ENCODE measurements at places on chromosomes 1 and 21.

DNA sequence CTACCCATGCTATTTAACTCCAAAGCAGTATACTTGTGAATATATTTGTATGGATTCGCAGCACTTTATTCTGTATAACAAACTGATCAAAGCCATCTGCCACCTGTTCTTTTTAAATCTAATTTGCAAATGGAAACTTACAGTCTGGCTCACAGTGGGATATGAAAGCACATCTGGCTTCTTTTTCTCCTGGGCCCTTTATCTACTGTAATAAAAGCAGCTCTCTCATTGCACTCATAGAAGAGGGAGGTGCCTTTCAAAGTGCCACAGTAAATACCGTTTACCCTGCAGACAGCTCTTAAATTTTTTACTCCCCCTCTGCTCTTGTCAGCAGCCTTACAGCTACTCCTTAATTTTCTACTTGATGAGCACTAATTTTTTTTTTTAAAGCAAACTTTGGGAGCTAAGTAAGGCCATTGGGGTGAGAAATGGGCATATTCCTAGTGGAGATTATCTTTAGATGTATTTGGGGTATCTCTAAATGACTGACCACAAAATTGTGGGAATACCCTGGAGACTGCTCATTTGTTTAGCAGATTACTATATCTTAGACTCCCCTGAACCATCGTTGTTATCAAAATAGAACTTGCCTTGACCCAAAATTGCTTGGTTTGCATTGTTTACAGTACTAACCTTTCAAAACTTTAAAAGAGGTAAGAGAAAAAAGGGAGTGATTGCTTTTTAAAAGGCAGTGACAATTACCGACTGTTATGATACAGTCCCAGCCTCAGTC lies 110.1 kb downstream of the VPS13D start:
- no peak for DNase-seq

- DNase-seq, result no peak
Observed at GRCh38 chr1:227759341-227760300, 24.4 kb downstream of the SNAP47 start.

DNA sequence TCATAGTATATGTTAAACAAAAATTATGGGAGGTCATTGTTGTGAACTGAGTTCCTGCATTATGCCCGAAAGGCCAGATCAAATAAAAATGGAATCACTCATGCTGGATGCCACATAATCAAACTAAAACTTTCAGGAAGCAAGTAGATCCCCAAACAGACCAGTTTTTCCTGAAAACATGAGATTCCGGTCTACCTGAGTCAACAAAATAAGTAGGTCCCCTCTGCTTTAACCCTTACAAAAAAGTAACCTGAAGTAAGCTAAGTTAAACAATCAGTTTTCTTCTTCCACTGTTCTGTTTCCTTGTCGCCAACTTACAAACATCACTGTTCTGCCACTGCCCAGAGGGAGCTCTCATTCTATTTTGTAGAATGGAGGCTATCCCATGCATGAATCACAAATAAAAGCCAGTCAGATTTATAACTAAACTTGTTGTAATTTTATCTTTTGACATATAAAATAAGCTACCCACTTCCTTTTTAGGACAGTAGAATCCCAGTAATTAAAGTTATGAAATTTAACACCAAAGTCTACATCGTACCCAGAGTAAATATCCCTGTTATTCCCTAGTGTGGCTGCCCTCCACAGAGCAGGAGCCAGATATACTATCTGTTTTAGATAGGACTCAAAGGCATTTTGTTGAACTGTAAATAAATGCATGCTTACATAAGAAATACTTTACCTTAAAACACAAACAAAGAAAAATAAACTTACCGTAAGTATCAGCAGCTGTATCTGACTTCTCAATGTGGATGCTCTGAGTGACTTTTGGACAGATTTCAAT lies 149.4 kb downstream of the TIAM1 start:
- DNase-seq, result no peak

DNA sequence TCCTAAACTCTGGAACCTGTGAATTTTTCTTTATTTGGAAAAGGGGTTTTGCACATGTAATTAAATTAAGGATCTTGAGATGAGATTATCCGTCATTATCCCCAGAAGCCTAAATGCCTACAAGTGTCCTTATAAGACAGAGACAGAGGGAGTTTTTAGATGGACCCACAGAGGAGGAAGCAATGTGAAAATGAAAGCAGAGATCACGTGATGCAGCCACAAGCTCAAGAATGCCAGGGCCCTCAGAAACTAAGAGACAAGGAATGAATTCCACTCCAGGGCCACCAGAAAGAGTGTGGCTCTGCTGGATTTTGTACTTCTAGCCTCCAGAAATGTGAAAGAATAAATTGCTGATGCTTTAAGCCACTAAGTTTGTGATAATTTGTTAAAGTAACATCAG lies 183.6 kb upstream of the UBE2U start:
- DNase-seq, result no peak

DNA sequence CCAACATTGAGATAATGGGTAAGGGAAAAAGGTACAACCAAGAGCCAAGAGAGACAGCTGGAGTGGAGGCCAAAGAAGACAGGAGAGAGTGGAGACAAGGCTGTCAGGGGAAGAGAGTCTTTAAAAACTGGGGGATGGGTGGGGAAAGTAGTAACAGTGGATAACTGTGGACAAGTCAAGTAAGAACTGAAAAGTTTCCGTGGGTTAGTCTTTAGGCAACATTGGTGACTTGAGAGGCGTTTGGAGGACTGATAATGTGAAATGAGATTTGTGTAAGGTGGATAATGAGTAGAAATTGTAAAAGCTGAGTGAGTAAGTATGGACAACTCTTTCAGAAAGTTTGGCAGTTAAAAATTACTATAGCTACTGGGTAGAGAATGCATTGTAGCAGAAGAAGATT lies 10.4 kb downstream of the PPP2R5A start:
- no peak for DNase-seq

DNA sequence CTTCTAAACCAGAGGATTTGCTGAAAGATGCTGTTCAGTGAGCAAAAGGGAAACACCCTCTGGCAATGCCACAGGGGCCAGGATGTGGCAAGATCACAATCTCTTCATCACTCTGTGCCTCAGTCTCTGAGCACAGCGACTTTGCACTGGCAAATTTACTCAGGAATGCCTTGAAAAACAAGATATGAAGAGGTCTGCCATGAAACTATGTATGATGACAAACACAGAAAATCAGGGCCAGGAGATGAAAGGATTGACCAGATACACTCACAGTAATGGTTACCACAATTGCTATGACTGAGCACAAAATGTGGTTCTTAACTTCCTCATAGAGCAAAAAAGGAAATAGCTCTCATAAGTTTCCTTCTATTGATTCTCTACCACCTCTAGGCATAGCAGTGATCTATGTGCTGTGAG lies 5.8 kb downstream of the TTC13 start:
- peak; percentile 82 for DNase-seq

DNA sequence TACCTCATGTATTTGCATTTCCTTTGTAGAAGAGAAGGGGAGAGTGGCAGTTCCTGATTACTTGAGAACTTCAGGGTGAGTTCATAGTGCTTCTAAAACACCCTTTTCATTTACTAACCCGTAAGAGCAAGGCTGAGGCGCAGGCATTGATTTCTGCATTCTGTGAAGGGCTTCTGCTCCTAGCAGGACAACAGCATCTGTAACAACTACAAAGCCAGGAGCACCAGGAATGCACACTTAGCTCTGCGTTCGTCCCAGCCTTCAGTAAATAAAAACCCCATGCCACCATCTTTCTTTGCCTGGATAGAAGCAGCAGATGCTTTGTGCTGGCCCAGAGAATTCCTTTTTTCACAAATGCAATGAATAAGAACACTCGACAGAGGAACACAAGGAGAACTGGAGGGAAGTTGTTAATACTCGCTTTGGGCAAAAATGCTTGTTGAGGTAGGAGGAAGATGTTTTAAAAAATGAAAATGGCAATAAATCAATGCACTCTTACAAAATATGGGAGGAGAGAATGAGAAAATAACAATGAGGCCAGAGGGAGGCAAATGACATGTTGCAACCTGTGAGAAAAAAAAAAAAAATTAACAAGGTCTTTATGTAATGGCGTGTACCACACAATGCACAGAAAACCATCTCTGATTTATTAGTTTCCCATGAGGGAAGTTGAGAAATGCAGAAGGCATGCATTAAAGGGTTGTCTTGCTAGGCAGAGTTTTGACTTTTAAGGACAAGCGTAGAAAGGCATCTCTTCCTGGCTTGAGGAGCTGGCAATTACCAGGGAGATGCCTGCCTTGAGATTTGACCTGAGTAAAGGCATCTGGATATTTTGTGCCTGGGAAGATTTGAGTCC lies 418.8 kb downstream of the DISC1 start:
- no peak for DNase-seq

- DNase-seq, result no peak
Observed at GRCh38 chr1:23557471-23558124, 1.7 kb downstream of the ID3 start.

Data from stimulated activated naive CD4-positive, alpha-beta T cell (primary cell).